ENCODE measurements at places on chromosomes 7 and 10.

DNA sequence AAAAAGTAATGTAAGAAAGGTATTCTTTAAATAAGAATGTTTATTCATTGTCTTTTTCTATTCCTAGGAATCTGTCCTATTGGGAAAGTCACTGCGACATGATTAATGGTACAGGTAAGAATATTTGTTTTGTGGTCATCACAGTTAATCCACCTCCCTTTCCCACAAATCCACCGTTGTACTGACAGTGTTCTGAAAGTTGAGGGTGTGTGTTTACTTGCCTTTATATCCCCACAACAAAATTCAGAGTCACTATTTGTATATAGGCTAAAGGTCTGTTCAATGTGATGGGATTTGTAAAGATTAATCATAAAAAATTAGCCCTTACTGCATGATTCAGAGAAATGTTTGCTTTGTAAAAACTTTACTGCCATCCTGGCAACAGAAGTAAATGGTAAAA is 27.9 kb downstream of the CD36 start:
- DNase-seq = no peak

GRCh38 chr7:110775046-110775445 is 315.9 kb upstream of the LRRN3 start:
- no peak for DNase-seq

- DNase-seq = no peak
Measured at GRCh38 chr7:114310345-114311110, 104.1 kb upstream of the FOXP2 start.

GRCh38 chr10:91164520-91165065 is 55.9 kb upstream of the PCGF5 start:
- DNase-seq = no peak

- no peak for DNase-seq
Measured at GRCh38 chr10:22437620-22438588, 92.6 kb downstream of the SPAG6 start.

DNA sequence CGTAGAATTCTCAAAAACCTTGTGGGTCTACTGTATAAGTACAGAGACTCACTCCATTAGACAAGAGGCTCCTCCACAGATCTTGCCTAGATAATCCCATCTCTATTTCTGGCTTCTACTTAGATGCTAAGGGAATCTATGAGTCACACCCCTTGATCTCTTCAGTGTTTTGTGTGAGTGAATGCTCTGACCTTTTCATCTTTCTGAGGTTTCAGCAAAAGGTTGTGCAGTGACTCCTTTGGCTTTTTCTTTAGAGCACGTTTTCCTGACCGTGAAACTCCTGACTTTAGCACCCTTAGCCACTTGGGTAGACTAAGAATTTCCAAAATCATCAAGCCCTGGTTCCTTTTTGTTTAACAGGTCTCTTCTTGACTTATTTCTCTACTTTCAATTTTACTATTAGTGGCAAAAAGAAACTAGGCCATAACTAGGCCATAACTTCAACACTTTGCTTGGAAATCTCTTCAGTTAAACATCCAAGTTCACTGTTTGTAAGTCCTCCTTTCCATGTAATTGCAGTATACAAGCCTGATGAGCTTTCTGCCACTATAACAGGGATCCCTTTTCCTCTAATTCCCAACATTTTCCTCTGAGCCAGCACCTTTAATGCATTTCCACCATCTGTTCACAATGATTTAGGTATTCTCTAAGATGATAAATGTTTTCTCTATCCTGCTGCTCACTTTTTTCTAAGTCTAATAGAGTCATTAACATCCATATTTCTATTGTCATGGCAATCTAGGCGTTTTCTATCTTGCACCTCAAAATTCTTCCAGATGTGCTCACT is 19.4 kb downstream of the COPG2 start:
- DNase-seq = no peak

DNA sequence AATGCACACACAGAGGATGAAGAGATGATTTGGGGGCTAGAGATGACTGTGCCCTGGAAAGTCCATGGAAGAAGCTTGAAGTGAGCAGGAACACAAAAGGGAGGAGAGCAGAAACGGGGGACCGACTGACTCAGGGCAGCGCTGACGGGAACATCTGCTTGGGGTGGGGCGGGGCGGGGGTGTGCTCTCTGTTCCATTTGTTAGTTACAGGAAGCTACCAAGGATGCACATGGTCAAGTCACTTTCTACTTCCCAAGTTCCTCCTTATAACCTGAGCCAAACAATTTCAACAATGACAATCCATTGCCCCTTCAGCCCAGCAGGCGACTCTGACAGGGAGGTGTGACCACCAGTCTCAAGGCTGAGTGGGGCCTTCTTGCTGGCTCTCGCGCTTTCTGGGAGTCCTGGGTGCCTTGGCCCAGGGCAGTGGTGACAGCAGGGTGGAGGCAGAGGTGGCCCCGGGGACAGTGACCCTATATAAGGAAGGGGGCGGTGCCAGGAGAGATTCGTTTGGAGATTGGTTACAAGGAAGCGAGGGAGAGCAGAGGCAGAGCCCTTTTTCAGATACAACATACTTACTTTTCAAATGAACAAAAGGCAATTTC is 39.6 kb downstream of the CLEC2L start:
- DNase-seq = no peak

- no peak for DNase-seq
Measured at GRCh38 chr7:77393261-77393660, 22.9 kb downstream of the GSAP start.

DNA sequence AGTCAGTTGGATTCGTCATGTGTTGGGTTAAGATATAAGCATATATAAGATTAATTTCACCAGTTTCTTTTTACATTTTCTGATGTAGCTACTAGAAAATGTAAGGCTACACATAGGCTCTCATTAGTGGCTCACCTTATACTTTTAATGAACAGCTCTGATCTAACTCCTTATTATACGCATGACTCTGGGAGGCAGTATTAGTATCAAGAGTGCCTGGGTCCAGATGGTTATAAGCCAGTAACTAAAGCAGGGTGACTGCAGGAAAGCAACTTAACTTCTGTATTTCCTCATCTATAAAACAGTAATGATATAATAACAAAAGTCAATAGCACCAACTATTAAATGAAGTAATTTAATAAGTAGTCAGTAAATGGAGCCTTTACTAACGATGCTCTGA is 1.4 kb upstream of the ELMO1 start:
- no peak for DNase-seq

DNA sequence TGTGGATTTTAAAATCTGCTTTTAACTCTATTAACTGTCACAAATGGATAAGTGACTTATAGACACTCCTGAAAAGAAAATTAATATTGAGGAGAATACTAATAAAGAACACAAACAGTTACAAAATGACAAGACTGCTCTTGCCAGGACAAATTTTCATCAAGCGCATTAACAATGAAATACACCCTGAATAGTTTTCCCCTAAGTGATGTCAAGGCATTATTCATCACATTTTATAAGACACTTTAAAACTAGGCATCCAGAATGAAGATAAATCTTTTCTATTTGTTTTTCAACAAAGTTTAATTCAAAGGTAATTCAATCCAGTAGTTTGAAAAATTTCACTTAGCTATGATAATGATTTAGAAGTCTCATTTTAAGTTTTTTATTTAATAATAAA is 110.5 kb upstream of the SEC61G start:
- no peak for DNase-seq

- DNase-seq = no peak
Measured at GRCh38 chr10:35640951-35641675, 983 bp downstream of the FZD8 start.

DNA sequence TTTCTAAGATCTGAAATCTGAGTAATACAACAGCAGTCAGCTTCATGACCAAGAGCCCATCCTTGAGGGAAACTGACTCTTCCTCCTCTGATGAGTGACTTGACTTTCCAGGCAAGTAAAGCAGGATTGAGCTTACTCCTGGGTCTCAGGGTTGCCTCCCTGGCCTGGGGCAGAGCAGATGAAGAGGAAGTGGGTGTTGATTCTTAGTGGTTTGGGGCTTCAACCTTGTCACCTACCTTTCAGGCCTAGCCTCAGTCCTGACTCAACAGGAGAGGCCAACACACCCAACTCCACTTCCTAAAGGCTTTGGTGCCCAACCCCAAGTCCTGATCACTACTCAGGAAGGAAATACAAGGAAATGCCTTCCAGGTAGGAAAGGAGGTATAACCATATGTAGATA is 54.1 kb downstream of the KCNMA1 start:
- DNase-seq = no peak

DNA sequence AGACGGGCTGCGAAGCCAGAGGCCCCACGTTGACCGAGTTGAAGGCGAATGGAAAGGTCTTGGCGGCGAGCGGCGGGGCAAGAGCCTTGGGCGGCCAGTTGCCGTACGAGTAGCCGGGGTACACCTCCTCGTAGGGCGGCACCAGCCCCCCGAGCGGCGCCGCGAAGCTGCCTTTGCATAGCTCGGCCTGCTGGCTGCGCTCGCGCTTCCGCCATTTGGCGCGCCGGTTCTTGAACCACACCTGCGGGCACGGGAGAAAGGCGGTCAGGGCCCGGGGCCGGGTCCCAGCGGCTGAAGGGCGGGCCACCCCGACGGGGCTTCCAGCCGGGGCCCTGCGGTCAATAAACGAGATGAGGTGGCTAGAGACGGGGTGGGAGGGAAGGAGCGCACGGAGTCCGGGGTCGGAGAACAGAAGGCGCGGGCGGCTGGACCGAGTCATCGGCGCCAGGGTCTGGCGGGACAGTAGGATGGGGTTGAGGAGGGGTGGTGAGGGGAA is 4.8 kb downstream of the ELOVL3 start:
- DNase-seq = peak; percentile 25

DNA sequence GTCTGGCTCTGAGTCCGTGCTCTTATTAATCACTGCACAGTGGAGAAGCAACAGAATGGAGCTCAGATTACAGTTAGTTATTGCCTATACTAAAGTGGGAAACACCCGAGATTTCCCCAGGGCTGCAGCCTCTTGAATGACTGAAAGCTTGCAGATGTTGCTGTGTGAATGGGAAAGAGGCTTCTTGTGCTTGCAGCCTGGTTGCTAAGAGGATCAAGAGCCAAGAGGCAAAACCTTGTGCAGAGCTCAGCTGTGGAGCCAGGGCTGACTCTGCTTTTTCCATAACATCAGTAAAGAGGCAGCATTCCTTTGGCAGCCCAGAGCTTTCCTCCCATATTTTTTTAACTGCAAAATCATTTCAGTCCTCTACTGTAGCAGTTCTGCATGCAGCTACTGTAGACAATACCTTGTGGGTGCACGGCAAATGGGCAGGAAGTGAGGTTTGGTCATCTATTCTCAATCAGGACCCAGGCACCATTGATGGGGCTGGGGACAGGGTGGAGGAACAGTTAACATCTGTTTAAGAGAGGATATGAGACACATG is 86.5 kb downstream of the RALA start:
- DNase-seq = no peak

DNA sequence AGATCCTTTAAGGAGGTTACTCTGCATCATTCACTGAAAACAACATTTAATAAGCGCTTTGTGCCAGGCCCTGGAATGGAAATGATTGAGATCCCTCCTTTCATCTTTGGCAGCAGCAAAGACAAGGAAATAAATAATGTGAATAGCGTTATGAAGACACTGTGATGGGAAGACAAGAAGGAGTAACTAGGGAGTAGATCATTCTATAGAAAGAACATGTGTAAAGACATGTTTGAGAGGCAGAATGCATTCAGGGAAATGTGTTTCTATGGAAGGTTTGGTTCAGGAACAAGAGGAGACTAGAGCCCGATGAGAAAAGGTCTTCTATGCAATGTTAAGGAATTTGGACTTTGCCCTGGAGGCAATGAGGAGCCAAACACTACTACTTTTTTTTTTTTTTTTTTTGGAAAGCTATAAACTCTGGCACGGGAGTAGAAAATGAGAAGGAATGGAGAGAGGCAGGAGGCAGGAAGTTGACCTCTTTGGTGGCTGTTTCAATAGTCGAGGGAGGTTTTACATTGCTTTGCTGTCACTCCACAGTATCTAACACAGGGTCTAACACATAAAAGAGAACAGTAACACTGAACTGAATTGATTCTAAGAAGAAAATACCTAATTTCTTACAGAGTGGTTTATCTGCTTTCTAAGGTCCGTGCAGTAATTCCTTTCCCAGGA is 44.9 kb downstream of the SMURF1 start:
- DNase-seq = no peak

DNA sequence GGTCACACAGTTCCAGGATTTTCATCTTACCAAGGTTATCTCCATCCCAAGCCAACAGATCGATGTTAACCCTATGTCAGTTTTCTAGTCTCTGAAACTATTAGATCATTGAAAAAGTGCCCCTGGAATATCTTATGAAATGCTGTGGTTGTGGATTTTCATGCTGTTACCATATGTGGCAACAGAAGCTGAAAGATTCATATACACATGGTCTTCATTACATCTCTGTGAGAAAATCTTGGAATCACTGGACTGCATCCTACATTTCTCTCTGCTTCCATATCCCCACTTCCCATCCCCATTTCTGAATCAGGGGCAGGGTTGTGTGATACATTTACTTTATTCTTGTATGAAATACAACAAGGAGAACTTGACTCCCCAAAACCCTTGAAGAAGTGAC is 146.1 kb downstream of the SLC16A9 start:
- DNase-seq = no peak

DNA sequence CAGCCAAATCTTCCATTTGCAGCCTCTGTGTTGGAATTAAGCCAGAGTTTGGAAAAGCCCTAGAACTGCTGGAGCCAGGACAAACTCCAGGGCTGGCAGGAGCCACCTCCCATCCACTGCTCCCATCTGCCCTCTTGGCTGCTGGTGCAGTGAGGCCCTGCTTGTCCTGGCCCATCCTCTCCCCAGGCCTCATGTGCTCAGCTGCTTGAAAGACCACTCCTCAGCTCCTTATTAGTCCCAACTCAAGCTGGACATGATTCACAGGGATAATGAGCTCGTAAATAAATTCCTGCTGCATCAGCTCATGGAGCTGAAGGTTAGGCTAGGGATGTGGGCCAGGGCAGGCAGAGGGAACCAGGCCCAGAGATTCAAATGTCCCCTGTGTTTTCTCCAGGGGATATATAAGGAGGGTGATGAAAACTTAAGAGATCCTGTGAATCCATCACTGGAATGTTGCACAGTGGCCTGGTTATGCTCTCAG is 282.8 kb downstream of the RPS24 start:
- DNase-seq = no peak
